ENCODE measurements at places on chromosomes 7 and 10.

DNA sequence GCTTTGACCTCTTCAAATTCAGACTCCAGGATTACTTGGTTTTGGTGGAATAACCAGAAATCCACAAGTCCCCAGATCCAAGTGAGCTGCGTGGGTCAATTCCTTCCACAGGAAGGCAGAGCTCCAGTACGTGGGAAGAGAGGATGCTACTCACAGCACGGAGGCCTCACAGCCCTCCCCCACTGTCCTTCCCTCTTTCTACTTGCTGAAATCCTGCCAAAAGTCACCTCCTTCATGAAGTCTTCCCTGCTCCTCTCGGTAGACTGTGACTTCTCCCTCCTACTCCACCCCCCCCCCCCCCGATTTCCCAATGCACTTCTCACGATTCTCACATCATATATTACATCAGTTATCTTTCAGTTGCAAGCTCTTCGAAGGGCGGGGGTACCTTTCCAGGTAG, 12.3 kb downstream of the CAMK2G start:
- H3K36me3 ChIP-seq, result peaks cover 7% of the 10 kb centered on the region
- DNase-seq, result no peak
- no peak overlapping the region for H3K27ac ChIP-seq
- H3K4me3 ChIP-seq, result no peak overlapping the region

- no peak overlapping the region for H3K4me3 ChIP-seq
- no peak overlapping the region for H3K27ac ChIP-seq
- H3K36me3 ChIP-seq, result peaks cover under 1% of the 10 kb centered on the region
- no peak for DNase-seq
- peaks cover 22% of the 10 kb centered on the region for H3K27me3 ChIP-seq
Observed at GRCh38 chr10:16999665-17000451, 129.8 kb downstream of the CUBN start.

DNA sequence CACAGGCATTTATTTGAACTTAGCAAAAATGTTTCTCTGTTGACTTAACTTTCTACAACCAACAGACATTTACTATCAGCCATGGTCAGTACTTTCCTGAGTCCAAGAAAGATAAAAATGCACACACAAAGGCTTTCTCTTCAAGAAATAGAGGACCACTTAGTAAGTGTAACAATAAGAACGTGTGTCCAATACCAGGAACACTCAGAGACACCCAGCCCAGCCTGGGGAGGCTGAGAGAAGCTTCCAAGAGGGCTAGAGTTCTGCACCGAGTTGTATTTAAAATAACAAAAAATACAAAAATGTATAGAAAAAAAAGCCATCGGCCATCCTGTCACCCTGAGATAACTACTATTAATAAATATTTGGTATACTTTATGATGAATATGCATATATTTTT, 35.8 kb downstream of the VSTM4 start:
- no peak overlapping the region for H3K4me3 ChIP-seq
- H3K27me3 ChIP-seq, result peaks cover 30% of the 10 kb centered on the region
- no peaks in the 10 kb centered on the region for H3K36me3 ChIP-seq
- no peak for DNase-seq

- H3K36me3 ChIP-seq, result no peaks in the 10 kb centered on the region
- H3K4me3 ChIP-seq, result peak overlapping the region; percentile 58
- H3K27me3 ChIP-seq, result peaks cover 36% of the 10 kb centered on the region
Observed at GRCh38 chr7:55019191-55019690, 424 bp downstream of the EGFR start.

- H3K4me1 ChIP-seq, result peaks cover 9% of the 10 kb centered on the region
- no peak overlapping the region for H3K27ac ChIP-seq
- H3K4me3 ChIP-seq, result no peak overlapping the region
- peaks cover 2% of the 10 kb centered on the region for H3K36me3 ChIP-seq
Observed at GRCh38 chr10:31239961-31240360, 79.1 kb upstream of the ZEB1 start.

DNA sequence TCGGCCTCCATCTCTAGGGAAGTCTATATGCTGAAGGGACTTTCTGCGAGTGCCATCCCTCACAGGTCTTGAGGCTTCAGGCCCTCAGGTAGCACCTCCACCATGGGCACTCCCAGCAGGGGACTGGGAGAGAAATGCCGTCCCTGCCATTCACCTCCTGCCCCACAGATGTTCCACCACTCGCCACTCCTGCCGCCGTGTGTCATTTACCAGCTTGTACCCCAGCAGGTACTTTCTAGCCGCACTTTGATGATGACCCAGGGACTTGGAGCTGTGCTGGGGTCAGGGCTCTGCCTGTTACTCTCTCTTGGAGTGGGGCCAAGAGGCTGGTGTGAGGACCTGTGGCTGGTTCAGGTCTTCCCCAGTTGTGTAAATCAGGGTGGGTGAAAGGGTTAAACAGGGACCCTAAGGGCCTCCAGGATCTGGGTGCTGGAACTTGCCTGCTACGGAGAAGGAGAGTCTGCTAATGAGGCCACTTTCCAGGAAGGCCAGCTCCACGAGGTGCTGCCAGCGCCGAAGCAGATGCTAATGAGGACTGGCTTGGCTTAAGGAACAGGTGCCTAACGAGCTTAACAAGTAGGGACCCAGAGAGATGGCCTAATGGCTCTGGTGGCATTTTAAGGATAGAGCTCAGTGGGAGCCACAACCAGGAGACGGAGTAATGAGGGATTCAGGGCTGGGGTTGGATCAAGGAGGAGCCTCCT, 32.4 kb downstream of the CRHR2 start:
- H3K27ac ChIP-seq, result no peak overlapping the region
- no peaks in the 10 kb centered on the region for H3K4me1 ChIP-seq
- no peak overlapping the region for H3K4me3 ChIP-seq
- H3K36me3 ChIP-seq, result no peaks in the 10 kb centered on the region
- no peaks in the 10 kb centered on the region for H3K27me3 ChIP-seq
- DNase-seq, result no peak

DNA sequence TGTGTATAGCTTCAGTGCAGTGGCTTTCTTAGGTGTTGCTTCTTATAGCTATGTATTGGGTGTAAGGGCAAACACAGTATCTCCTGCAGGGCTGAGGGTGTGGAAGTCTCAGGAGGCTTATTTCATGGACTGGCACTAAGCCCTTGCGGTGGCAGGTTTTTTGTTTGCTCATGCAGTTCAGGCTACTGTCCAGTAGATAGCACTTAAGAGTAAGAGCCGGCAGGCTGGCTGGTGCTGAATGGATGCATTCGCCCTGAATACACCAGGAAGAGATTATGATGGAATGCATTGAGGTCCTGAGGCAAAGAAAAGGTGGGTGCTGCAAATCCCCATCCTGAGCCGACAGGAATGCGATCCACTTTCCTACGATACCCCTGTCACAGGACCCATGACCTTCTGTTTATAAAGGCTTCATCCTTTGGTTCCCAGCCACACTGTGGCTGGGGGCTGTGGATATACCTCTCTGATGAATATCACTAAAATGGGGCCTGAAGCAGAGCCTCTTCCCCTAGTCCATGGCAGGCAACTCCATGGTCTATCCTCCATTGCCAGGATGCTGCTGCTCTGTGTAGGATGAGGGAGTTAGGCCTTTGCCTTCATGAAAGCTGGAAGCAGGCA, 44.9 kb downstream of the ANXA8 start:
- no peak for DNase-seq
- H3K4me1 ChIP-seq, result no peaks in the 10 kb centered on the region
- no peak overlapping the region for H3K27ac ChIP-seq
- peaks cover 37% of the 10 kb centered on the region for H3K27me3 ChIP-seq
- H3K4me3 ChIP-seq, result no peak overlapping the region

DNA sequence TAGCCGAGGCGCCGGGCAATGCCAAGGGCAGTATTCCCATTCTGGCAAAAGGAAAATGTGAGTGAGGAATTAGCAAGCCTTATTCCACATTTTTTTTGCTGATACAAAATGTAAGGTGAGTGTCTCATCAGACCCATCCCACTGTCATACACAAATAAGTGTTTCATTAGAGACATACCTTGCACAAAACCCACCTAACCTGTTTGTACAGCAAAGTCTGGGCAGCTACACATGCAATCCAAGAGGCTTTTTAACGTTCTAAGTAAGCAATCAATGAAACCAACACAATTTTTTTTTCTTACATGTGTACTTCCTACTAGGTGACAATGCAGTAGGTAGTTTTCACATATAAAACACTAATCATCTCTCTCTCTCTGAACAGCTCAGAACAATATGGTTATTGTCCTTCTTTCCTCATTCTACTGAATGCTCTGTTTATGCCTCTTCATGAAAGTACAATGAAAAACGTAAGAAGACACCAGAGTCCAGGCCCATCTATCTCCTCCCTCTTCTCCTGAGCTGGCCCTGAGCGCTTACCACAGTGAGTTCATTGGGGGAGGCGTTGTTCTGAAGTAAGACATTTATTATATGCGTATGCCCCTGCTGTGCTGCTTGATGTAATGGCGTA, 217.2 kb downstream of the ANK3 start:
- H3K27ac ChIP-seq, result no peak overlapping the region
- no peak overlapping the region for H3K4me3 ChIP-seq
- DNase-seq, result no peak
- H3K27me3 ChIP-seq, result no peaks in the 10 kb centered on the region

GRCh38 chr7:77450054-77450453, 33.9 kb upstream of the GSAP start:
- no peak for DNase-seq
- H3K4me3 ChIP-seq, result no peak overlapping the region
- no peaks in the 10 kb centered on the region for H3K27me3 ChIP-seq
- no peak overlapping the region for H3K27ac ChIP-seq
- peaks cover 6% of the 10 kb centered on the region for H3K4me1 ChIP-seq

DNA sequence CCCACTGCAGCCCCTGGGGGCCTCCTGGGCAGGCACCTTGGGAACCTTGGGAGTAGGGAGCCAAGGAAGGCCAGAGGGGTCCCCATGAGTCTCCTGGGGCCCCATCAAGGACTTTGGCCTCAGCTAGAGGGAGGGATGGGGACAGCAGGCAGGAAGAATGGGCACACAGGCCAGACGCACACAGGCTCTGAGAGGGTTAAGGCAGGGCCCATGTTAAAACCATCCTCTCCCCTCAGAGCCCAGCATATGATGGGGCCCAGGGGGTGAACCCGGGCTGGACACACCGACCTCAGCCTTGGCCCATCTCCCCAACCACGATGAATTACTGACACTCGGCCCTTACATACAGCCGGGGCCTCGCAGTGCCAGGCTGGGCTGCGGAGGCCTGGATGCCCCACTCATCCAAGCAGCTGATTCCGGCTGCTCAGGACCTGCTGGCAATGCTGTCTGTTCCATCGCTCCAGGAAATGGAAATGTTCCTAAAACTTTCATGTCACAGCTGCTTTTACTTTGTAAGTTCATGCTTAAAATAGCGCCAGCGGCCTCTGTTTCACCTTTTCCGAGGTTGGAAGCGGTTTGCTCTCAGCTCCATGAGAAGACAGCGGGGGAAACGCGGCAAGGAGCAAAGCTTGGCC, 17.3 kb upstream of the INPP5A start:
- peaks cover 6% of the 10 kb centered on the region for H3K27me3 ChIP-seq
- no peak for DNase-seq
- H3K4me3 ChIP-seq, result no peak overlapping the region
- H3K4me1 ChIP-seq, result no peaks in the 10 kb centered on the region
- H3K36me3 ChIP-seq, result no peaks in the 10 kb centered on the region

DNA sequence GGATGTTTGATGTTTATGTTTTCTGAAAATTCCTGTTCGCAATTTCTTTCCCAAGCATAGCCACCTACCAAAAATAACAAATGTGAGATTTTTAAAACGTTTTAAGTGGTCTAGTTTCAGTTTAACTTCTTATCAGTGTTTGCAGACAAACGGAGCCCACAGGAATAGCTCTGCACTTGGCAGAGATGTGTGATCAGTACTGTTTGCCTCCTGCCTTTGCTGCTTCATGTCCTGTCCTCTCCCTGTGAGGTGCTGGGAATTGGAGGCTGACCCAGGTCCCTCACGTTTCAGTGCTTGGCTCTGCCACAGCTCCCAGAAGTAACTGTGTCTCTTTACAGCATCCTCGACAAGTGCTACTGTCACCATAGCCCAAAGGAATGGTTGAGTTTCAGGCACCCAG, 1.2 kb downstream of the UCN3 start:
- no peak overlapping the region for H3K4me3 ChIP-seq
- H3K27me3 ChIP-seq, result no peaks in the 10 kb centered on the region
- H3K27ac ChIP-seq, result no peak overlapping the region
- DNase-seq, result no peak
- H3K4me1 ChIP-seq, result peaks cover 17% of the 10 kb centered on the region

DNA sequence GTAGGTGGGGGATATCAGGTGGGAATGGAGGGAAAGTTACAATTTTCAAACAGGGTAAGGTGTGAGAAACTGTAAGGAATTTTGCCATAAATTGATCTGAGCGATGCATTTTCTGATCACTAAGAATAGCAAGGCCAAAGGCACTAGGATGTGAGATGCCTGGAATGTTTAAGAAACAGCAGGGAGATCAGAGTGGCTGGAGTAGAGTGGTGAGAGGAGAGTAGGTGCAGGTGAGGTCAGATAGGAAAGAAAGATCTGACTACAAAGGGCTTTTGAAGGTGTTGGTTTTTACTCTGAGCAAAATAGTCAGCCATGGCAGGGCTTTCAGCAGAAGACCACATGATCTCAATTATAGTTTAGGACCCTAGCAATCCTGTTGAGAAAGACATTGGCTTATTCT, 55.0 kb downstream of the HDAC9 start:
- no peak overlapping the region for H3K27ac ChIP-seq
- H3K27me3 ChIP-seq, result peaks cover 9% of the 10 kb centered on the region
- no peak overlapping the region for H3K4me3 ChIP-seq
- DNase-seq, result no peak
- H3K4me1 ChIP-seq, result no peaks in the 10 kb centered on the region
- no peaks in the 10 kb centered on the region for H3K36me3 ChIP-seq

Measured in activated T-cell treated with anti-CD3 and anti-CD28 coated beads, Interleukin-2, amount 50 U/mL, for 72 hours (primary cell).